Esophagus mucosa (tissue), 1 donor: ENCODE measurements at places on chromosomes 11 and 22. TPM values are rescaled to one million over a fixed set of nuclear protein-coding genes. Genes with fewer than 3 reads are reported as not detected.

Gene CABP2
- total RNA-seq: not detected

Gene KIRREL3
- 0.36 TPM for total RNA-seq

Gene PGGHG
- total RNA-seq: 2.4 TPM

Gene ZNRF3
- 6.4 TPM for total RNA-seq
